Astrocyte of the hippocampus (primary cell): ENCODE measurements at places on chromosomes 1 and 21.

- no peak for DNase-seq
Observed at GRCh38 chr1:117779364-117779763, 150.1 kb downstream of the GDAP2 start.

GRCh38 chr1:31954607-31955283, 16.6 kb upstream of the PTP4A2 start:
- peak; percentile 93 for DNase-seq

GRCh38 chr21:40990366-40990765, 143.4 kb upstream of the DSCAM start:
- DNase-seq: no peak

DNA sequence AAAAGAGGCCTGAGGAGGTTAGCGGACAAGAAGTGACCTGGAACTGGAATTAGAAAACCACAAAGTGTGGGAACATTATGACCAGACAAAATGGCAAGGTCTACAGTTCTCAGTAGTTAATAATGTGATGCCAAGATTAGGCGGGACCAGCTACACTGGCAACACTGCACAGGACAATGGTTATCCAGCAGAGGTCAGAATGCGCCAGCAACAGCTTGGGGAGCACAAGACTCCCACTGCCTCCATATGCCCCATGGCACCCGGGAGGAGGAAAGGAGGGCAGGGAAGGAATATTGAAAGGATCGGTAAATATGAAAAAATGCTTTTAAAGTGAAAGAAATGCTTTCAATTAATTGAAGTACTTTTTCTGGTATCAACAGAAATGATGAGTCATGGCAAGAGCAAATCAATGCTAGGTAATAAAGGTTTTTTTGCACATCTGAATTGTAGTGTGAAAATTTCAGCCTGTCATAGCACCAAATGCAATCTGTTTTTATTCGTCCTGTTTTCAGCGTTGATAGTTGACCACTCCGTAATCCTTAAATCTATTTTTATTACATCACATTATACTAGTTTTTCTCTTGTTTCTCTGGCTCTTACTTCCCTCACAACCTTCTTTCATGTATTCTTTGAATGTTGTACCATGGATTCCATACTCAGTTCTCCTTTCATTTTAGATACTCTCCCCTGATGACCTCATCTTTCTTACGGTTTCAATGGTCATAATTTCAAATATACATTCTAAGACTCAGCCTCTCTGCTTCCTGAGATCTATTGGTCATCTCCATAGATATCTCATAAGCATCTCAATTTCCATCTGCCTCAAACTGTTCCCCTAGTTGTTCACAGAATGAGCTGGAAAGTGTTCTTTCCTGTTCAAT, 30.7 kb downstream of the VCAM1 start:
- no peak for DNase-seq

DNA sequence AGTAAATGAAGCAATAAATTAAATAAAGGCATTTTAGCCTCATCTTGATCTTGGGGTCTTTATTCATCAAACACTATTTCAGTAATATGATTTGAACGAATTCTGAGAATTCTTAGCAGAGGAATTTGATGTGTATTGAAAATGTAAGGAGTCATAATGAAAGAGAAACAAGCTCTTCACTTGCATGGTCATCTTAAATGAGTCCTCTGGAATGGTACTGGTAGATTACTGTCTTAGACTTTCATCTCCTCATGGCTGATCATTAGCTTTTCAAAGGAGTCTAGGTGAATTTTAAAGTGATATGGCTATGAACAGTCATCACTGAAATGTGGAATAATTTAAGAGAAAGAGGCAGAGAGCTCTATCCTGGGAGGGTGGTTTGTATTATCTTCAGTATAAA, 30.0 kb downstream of the PRRC2C start:
- no peak for DNase-seq

DNA sequence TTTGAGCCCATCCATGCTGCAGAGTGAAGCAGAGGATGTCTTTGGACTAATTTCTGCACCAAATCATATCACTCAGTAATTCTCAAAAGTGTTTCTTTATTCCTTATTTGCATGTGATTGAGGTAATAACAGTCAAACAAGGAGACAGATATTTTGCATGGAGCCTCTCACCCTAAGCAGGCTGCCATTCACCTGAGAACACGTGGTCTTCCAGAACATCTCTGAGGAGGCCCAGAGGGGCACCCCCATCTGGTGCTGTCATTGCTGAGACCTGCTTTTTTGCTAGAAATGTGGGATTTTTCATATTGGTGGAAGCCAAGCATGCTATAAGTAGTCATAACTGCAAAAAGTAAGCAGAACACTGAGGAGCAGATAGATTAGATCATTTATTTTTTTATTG, 7.7 kb downstream of the SLC37A1 start:
- DNase-seq: no peak

DNA sequence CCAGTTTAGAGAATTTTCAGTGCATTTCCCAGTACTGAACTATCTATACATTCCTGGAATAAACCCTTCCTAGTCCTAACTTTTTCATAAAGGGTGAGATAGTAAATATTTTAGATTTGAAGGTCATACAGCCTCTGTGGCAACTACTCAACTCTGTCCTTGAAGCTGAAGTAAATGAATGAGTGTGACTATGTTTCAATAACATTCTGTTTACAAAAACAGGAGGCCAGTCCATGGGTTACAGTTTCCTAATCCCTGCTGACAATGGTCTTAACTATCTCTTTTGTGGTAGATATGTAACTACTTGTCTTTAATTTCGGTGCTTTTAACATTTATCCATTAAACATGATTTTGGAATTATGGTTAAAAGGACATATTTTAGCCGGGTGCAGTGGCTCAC, 4.3 kb downstream of the ZNF684 start:
- DNase-seq: no peak

DNA sequence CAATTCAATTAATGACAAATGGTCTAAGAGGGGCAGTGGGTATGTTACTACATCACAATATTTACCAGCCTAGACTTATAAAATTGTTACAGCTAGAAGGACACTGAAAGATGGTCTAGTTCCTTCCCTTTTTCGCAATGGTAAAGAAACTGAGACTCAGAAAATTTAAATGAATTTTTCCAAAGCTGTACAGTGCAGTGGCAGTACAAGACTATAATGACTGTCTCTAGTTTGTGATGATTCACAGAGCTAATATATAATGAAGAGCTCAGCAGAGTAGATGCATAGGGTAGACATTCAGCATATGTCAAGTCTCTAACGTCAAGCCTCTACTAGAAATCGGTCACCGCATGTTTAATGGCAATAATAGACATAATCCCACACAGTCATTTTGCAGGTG, 4.6 kb downstream of the PLPP3 start:
- no peak for DNase-seq

DNA sequence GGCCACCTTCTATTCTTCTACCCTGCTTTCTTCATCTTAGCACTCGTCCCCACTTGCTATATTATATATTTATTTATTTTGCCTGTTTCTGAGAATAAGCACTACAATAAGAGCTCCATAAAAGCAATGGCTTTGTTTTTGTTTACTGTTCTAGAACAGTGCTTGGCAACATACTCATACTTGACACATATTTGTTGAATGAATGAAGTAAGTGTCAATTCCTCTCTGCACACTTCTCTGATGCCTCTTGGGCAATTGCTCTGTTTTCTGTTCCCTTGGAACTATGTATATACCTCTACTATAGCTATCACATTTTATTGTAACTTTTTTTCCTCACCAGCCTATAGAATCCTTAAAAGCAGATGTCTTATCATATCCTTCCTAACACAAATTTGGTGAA, 7.5 kb upstream of the SLC19A2 start:
- no peak for DNase-seq

DNA sequence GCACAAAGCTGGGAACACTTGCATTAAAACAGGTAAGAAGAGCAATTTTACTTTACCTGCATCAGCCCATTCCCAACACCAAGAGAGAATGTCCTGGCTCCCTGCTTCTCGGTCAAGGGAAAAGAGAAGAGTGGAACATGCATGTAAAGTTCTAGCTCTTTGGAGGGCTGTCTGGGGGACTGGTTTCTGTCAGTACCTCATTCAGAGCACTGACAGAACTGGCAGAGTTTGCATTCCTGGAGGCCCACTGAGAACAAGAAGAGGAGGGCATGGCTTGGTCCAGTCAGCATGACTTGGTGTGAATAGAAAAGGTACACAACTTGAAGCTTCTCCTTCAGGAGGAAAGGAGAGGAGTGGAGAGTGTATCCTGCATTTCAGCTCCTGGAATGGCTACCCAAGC, 83.9 kb downstream of the LRRC7 start:
- no peak for DNase-seq

DNA sequence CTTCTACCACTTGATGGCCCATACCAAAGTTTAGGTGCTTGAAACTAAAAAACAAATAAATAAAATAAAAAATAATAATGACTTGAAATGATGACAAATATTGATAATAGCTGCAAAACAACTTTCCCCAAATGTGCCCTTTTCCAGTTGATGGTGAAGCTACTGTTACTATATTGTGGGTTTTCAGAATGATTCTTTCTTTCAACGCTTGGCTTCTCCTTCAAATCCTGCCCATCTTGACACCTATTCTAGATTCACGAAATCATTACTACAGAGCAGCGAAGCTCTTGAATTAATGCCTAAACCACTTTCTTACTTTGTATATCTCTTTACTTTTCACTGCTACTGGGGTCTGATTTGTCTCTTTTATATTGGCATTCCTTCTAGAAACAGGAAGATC, 9.2 kb upstream of the C1orf141 start:
- no peak for DNase-seq

DNA sequence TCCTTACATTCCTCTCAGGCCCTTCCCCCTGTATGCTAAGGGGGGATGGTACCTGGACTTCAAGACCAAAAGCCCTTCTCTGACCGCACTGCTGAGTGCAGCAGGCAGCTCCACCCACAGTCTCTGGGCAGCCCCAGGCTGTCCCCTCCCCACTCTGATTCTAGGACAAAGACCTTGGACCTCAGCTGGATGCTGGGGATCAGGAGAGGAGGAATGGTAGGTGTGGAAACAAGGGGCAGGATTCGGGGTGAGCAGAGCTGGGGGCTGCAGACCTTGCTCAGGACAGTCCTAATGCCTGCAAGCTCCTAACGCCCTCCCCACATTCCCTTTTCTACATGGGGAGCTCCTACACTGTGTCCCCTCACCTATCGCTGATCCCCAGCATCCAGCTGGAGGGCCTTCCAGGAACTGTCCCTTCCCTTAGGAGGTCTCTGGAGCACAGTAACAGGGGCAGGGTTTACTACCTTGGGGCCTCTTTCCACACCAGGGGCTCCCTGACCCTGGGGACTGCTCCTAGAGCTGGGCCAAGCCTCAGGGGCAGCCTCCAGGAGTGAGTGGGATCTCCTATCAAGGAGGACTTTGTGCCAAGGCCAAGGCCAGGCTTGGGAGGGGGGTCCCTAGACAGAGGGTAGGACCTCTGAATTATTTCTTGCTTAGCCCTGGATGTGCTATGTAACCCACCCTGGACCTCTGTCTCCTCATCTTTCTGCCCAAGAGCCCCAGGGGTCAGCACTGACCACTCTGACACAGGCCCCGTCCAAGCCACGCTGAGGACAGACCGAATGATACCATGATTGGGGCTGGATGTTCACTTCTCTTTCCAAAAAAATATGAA, 5.6 kb downstream of the CLDN19 start:
- DNase-seq: no peak

- DNase-seq: no peak
Observed at GRCh38 chr21:38968887-38969543, 163.3 kb downstream of the ETS2 start.

DNA sequence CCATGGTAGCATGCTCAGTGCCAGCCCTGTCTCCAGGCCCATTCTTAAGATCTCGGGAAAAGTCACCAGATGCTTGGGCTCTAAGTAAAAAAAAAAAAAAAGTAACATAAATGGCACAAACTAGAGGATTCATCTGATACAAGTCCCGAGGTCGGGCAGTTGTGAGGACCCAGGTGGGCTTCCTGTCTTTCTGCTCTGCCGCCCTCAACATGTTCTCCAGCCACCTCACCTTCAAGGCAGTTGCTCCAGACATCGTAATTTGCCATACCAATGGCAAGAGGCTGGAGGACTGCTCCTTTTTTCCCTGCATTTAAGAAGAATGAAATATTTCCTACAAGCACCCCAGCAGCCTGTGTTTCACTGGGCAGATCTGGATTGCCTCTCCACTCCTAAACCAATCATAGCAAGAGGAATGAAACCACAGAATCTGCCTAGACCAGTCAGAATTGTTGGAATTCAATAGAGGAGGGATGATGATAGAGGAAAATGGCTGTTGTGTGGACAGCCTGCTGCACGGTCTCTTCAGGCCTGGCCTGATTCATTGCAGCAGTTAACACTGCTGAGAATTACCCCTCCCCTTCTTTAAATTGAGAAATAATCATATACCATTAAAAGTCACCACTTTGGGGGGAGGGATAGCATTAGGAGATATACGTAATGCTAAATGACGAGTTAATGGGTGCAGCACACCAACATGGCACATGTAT, 5.4 kb downstream of the HMGN2 start:
- peak; percentile 28 for DNase-seq

DNA sequence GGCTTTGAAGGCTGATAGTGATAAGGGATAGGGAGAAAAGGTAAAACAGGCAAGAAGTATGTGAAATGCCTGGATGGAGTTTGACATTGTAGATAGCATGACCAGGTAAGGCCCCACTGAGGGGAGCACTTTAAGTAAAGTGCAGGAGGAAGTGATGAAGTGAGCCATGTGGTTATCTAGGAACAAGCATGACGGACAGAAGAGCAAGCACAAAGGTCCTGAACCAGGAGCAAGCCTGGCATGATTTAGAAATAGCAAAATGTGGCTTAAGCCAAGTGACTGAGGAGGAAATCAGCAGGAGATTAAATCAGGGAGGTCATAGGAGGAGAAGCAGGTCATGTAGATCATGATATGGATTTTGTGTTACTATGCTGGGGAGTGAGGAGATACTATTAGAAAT, 129.2 kb downstream of the GLUL start:
- no peak for DNase-seq

- peak; percentile 65 for DNase-seq
Observed at GRCh38 chr21:36630485-36631206, 68.3 kb upstream of the SIM2 start.

GRCh38 chr1:27318136-27318535, 3.8 kb upstream of the TMEM222 start:
- DNase-seq: no peak

GRCh38 chr21:35885942-35886541, 174.3 kb downstream of the SETD4 start:
- DNase-seq: no peak

DNA sequence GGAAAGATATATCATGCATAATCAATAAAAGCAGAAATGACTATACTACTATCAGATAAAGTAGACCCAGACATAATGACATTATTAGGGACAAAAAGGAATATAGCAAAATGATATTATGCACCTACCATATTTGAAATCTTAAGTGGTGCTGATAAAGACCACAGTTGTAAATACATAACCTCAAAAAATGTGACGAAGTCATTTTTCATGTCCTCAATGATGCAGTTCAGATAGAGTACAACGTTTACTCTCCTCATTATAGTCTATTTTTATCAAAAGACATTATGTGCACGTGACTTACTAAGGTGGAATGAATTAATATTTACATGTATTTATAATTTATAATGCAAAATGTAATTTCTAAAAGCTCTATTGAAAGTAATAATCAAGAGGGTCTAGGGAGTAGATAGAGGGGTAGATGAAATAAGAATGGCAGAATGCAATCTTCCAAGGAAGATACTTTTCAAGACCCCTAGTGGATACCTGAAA, 61.7 kb upstream of the TNFSF4 start:
- DNase-seq: no peak

- DNase-seq: peak; percentile 81
Observed at GRCh38 chr1:14924455-14925331, 228.9 kb upstream of the TMEM51 start.

GRCh38 chr1:180926164-180926981, 13.7 kb downstream of the KIAA1614 start:
- peak; percentile 54 for DNase-seq
